ENCODE measurements at places on chromosomes 6 and 20.

DNA sequence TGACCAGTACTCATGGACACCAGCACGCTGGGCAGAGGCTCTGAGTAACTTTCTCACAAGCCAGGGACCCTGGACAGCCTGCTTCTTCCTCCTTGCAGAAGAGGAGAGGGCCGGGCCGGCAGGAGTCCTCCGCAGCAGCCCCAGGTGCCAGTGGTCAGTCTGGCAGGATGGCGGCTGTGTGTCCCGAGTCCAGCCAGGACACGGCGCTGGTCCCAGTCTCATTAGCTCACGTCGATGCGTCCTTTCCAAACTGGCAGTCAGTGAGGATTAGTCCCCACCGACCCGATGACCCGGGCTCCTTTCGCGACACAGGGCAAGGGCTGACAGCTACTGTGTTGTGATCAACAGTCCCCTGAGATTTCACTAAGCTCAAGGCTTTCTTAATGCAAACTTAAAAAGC, 267.0 kb downstream of the TAF4 start:
- DNase-seq = no peak

GRCh38 chr6:39223555-39223954, 5.7 kb downstream of the KCNK5 start:
- no peak for DNase-seq

DNA sequence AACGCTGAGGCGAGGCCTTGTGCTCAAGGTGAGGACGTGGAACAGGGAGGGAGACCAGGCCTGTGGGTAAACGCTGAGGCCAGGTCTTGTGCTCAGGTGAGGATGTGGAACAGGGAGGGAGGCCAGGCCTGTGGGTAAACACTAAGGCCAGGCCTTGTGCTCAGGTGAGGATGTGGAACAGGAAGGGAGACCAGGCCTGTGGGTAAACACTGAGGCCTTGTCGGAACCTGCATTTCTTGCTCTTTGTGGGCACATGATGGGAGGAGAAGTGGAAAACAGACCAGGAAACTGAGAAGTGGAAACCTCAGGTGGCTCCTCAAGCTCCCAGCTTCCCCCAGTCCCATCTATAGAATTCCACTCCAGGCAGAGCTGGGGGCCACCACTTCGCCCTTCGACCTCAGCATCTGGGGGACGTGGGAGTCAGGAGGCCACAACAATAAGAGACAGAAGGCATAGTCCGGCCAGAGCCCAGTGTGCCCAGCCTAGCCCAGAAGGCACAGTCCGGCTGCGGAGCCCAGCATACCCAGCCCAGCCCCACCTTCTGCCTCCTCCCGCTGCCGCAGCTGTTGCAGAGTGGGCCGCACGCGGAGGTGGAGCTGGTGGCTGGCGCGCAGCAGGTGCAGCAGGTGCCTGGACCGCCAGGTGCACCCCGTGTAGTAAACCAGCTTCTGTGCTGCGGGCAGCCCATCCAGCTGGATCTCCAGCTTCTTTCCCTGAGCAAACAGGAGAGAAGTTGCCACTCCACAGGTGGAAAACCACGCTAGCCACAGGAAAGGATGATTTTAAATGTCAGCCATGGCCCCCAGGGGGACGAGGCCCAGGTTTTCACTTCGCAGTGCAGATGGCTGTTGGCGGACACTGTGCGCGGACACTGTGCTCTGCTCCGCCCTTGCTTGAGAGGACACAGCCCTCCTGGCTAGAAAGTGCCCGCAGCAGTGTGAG, 17.5 kb downstream of the FRMD1 start:
- no peak for DNase-seq

DNA sequence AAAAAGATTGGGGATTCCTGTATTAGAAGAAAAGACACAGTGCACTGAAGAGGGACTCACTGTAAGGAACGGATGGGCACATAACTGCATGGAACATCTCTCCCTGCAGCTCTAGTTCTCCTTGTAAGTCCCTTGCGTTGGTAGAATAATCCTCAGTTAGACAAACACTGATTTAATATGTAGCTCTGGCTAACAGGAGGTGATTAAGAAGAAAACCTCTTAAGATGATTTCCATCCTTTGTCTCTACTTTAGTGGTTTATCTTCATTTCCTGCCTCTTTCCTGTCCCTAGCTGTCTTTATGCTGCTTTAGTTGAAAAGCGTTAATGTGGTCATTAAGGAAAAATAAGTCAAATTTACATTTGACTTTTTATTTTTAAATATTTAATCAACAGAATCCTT, 86.6 kb downstream of the SLC16A10 start:
- DNase-seq = no peak

DNA sequence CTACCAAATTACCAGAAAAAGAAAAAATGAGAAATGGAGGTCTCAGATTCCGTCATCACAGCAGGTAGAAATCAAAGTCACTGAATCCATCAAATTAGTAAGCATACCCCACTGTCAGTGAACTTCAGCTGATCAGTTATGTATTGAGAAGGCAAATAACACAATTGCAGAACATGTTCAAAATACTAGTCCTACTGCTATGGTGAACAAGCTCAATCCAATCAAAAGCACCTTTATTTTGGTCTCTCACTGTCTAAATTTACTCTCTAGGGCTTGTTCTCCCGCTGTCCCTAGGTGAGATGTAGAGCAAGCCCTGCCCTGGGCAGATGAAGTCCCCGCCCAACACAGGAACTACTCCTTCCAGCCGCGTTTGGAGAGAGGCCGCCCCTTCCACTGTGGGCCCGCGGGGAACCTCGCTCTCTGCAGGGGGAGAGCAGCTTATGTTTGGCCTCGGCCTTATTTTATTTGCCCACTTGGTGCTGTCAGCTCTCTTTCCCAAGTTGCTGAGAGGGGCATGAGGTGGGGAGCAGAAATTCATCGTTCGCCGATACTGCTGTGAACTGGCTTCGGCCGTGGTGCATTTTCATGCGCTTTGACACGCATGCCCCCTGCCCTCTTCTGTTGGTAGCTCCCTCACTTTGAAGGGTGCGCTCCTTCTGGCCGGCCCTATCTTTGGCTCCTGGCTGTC, 14.3 kb upstream of the MAP1LC3A start:
- no peak for DNase-seq

- DNase-seq = no peak
These were observed 104.8 kb downstream of the TASP1 start for GRCh38 chr20:13533946-13534345.

DNA sequence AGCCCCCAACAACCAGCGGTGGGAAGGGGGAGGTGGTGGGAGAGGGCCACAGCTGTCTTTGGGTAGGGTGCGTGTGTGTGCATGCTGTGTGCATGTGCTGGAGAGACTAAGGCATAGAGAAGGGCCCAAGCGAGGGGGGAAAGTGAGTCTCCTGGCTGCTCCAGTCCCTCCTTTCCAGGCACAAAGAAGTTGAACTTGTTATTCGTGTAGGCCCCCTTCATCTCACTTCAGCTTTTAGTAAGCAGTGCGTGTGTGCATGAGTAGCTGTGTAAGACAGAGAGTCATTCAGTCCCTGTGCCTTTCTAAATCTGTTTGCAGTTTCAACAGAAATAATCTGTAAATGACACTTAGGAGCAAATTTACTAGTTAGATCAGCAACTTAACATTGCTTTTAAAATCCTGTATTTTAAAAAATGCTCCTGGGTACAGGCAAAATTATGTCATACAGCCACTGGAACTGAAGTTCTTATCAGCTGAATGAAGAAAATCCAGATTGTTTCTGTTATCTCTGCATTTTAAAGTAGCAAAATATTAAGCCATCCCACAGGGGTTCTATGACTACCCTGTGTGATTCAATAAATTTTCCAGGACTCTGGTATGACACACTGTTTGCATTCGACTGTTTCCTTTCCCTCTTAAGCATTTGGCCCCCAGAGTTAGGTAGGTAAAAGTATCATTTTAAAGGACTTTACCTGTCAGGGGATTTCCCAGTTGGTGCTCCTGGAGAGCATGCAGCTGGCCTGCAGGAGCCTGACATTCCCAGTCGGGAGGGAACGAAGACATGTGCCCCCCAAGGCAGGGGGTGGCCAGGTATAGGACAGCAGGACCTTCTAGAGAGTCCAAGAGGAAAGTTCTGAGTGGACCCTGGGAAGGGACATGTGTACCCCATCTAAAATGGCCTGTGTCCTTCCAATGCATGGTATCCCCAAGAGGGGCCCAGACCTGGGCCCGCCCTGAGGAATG, 39.0 kb downstream of the MTRES1 start:
- DNase-seq = no peak

DNA sequence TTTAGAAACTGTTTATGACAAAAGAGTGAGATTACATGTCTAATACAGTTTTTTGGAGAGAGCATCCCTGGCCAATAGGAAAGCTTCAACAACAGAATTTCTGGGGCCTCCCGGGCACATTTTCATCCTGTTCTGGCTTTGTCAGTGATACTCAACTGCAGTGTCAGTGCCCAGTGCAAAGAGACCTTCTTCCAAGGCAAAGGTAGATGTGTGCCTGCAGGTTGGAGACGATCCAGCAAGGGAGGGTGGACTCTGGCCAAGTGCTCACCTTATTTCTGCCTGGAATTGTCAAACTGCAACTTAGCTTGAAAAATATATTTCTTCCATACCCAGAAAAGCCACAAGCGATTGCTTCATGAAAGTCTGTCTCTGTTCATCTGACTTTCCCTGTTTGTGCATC, 211.6 kb upstream of the SNX9 start:
- no peak for DNase-seq

- no peak for DNase-seq
These were observed 78.0 kb downstream of the DLGAP4 start for GRCh38 chr20:36384022-36384619.

- no peak for DNase-seq
These were observed 34.3 kb upstream of the MCUR1 start for GRCh38 chr6:13848522-13849150.

GRCh38 chr6:2448826-2449571, 203.6 kb upstream of the GMDS start:
- DNase-seq = peak; percentile 69

DNA sequence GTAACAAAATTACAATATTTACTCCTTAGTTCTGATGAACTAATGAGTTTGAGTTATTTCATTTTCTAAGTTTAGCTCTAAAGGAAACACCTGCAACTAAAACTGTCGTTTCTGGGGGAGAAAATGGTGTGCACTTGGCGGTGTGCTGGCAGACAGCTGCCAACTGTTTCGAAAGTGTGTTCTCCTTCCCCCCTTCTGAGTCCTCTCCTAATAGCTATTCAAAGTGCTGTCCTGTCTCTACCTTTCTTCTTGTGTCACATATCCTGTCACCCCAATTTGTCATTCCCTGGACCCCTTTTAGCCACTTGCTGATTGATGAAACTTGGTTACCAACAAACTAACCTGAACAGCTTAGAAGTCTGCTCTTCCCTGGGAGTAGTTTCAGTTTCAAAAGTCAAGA, 4.9 kb upstream of the UBE2J1 start:
- no peak for DNase-seq

- DNase-seq = no peak
These were observed 69.5 kb downstream of the TINAG start for GRCh38 chr6:54377776-54378175.

GRCh38 chr6:76703786-76704185, 631.3 kb upstream of the IMPG1 start:
- no peak for DNase-seq

DNA sequence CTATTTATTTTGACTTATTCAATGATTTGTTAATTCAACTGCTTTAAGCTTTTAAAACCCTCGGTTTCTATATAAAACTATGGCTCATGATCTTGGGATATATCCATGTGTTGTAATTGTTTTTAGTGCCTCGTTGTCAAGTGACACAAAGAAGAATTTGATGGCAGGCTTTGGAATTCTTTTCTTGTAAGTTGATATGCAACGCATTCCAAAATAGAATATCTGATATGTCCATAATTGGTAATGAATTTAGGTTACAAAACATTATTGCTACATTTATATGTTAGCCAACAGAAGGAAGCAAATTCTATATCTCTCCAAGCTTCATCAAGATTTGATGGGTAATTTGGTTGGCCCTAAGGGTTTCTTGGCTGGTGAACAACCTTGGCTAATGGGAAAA, 220.4 kb upstream of the RIMS1 start:
- DNase-seq = no peak

DNA sequence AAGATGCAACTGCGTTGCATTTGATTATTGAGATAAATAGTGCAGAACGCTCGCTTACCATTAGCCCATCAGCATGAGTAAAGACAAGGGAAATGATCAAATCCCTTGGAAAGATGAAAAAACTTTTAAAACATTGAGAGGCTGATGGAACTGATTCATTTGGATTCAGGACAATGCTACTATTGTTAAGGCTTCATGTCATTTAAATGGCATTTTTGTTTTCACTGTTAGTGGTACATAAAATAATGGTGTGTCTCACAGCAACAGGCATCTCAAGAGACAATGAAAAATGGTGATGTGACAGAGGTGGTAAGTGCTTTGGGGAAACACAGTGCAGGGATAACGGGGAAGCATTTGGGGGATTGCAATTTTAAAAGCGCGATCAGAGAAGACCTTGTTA, 159.7 kb upstream of the KCNG1 start:
- DNase-seq = no peak

Data from fibroblast of skin of left biceps (primary cell).